ENCODE measurements at places on chromosomes 1 and 21.

DNA sequence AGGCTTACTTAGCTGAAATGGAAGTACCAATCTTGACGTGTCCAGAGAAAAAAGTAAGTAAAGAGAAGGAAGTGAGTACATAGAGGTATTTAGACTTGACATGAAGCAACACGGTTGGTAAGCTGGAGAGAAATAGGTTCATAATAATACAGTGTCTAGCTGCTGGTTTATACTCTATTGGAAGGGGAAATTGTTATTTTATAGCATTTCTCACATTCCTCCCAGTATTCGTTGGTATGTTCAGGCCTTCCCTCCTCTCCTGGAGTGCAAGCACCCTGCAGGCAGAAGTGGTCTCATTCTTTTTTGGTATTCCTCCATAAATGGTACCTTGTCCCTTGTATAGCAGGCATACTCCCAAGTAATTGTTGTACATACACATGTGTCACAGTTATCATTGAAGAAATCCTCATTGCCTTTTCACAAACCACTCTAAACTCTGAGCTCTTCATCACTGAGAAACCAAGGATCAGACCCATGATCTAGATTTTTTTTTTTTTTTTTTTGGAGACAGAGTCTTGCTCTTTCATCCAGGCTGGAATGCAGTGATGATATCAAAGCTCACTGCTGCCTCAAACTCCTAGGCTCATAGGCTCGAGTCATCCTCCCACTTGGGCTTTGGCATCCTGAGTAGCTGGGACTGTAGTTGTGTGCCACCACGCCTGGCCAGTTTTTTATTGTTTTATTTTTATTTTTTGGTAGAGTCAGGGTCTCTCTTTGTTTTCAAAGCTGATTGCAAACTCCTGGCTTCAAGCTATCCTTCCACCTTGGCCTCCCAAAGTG is 9.8 kb upstream of the IPO9 start:
- DNase-seq = no peak

DNA sequence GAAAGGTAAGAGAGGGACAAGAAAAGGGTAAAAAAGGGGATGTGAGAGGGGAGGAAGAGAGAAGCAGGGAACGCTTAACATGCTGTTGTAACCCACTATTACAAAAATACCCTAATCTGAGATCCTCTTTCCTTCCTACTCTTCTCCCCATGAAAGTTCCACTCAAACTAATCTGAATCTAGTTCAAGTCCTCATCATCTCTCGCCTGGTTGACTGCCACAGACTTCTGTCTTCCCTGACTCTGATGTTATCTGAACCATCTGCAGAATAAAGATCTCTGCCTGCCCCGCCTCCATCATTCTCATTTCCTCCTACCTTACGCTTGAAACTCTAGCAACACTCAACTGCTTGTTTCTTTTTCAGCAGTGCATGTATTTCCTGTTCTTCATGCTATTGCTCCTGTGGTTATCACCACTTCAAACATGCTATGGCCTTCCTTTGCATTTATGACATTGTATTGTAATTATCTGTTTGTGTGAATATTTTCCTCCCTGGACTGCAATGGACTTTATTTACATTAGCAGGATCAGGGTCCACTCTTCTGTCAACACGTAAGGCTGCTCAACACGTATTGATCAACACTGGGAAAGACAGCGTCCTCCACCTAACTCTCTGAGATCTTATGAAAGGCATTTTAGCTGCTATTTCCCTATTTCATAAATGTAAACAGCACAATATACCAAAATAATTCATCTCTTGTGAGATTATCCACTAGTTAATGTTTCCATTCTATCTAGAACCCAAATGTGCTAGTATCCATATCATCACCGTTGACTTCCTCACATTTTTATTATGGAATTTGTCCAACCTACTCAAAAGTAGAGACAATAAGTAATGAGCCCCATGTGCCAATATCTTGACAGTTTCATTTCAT is 215.5 kb upstream of the USP25 start:
- peak; percentile 25 for DNase-seq

DNA sequence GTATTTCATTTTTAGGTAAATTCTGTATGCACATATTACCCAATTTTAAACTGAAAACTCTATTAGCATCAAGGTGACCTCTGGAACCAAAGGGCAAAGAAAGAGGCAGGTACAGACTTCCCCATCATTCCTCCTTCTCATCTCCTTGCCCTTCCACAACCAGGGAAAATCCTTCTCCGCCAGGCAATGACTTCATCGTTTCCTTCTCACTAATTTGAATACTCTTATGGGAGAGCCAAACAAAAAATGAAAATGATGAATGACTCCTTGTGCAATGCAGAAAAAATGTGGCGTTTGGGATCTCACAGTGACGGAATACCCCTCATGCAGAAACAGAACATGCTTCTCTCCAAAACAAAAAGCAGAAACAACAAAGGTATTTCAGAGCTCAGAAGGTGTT is 83.7 kb downstream of the HLCS start:
- no peak for DNase-seq

DNA sequence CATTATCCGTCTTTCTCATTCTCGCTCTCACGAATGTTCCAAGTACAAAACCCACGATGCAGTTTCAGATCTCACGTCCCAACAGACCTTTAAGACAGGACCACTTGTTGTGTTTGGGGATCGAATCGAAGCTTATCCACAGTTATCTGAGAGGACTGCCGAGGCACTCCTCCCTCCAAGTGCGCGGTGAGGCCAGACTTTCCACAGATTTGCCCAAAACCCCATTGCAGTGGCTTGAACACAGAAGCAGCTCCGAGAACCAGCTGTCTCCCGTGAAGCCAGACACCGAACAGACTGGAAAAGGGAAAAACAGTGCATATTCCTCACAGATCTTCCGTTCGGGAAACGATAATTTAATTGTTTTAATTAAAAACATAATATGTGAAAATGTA is 46.5 kb upstream of the COL6A2 start:
- no peak for DNase-seq

- DNase-seq = no peak
These were observed 121.2 kb downstream of the EPHB2 start for GRCh38 chr1:22831729-22832413.

DNA sequence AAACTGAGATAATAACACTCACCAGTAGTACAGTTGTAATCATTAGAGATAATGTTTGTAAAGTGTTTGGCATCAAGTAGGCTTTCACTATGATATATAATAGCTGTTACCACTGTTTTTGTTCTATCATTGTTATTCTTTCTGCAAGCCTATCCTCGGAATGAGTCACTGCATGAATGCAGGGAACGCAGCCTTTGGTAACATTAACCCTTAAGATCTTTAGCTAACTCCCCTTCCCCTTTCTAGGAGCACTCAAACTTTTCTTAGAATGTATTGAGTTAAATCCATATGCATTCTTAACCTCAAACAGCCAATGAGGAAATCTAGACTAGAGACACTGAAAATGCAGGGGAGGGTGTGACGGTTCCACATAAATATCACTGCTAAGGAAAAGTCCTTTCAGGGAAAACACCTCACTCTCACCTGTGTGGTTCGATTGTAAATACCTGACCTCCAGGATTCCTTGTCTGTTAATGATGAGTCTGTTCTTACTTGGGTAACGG is 467.3 kb downstream of the SETD4 start:
- DNase-seq = no peak

DNA sequence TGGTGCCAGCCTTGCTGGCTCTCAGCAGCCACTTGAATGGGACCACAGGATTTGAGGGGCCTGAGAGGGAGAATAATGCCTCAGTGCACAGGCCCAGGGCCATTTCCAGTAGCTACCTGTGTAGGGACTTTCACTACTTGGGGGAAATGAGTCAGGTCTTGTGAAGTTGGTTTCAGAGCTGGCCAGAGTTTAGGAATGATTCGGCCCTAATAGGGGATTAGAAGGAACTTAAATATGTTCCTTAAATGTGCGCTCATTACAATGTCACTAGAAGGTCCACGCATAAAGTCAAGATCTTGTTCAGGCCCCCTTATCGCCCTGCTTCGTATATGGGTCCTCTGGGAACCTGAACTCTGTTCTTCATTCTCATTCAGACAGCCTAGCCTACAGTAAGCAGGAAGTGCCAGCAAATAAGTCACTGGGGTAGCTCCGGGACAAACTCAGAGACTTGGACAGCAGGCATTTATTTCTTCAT is 5.6 kb upstream of the AKR1A1 start:
- no peak for DNase-seq

GRCh38 chr21:23543333-23543732 is 2063.9 kb downstream of the MRPL39 start:
- DNase-seq = no peak

DNA sequence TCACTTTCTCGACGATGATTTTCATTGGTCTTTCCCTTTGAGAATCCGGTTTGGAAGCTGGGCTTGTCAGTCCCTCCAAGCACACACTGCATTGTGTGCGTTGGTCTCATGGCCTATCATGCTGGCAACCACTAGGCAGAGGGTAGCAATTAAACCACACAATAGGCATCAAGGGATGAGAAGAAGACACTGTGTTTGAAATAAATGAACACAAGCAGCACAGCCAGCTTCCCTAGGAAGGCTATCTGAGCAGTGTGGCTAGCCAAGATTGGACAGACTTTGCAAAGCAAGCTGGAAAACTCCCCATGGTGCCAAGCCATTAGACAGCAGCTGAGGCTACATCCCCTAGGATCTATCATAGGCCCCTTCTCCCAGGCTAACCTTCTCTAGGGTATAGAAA is 288.7 kb downstream of the NUF2 start:
- no peak for DNase-seq

- DNase-seq = no peak
These were observed 877 bp downstream of the IRF2BP2 start for GRCh38 chr1:234608911-234609690.

DNA sequence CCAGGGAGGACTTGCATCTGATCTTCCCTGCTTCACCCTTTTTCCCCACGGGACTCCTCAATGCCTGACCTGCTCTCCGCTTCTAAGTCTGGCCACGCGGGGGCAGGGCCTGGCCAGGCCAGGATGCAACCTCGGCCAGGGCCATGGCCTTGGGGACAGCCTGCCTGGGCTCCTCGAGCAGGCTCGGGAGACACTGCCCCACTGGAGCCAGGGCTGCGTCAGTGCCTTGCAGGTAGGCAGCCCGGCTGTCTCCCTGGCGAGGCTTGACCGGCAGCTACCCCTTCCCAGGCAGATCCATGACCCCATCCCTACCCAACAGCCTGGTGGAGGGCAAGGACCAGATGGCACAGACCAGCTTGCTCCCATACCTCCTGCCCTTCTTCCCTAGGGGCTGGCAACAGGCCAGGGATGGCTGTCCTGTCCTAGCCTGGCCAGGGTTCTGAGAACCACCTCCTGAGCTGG is 2.7 kb upstream of the PRDM16 start:
- DNase-seq = no peak

GRCh38 chr1:219293410-219293809 is 119.7 kb downstream of the LYPLAL1 start:
- DNase-seq = no peak

- peak; percentile 77 for DNase-seq
These were observed at the start of gene VAMP4 for GRCh38 chr1:171741872-171742576. VAMP4 (minus strand) TSS chr1:171742065; CDS start chr1:171738414, 3,651 bp downstream.

- DNase-seq = no peak
These were observed 67.0 kb downstream of the LMX1A start for GRCh38 chr1:165289556-165289955.

- DNase-seq = no peak
These were observed 30.6 kb downstream of the FYB2 start for GRCh38 chr1:56788588-56788987.

Measured in activated CD4-positive, alpha-beta T cell treated with anti-CD3 and anti-CD28 coated beads for 24 hours (primary cell).